ENCODE measurements at places on chromosomes 2 and 18.

DNA sequence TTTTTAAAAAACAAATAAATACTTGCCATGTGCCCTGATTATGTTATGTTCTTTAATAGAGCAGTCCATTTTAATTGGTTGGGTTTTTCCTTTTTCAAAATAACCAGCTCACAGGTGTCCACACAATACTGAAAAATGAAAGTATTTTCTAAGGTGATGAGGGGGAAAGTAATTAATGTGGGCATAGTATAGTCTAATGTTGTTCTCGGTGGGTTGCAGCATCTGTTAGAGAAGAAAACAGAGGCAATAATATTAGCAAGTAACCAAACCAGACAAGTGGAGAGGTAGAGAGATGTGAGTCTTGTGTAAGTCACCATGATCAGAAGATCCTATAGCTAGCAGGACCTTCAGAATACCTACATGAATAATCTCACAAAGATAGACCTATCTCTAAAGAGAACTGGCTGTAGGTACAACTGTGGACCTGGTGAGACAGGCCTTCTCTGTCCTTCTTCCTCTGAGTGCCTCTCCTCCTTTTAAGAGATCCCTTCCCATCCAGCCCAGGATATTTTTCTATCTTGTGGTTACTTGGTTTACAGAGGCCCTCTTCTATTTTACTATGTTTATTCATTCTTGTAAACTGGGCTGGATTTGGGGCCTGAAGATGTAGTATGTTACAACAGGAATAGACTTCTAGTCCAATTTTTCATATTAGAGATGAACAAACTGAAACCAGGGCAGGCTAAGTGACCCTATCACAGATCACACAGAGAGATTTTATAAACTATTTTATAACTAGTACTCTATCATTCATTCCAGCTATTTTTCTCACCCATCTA, 67.1 kb upstream of the MSTN start:
- DNase-seq: no peak

DNA sequence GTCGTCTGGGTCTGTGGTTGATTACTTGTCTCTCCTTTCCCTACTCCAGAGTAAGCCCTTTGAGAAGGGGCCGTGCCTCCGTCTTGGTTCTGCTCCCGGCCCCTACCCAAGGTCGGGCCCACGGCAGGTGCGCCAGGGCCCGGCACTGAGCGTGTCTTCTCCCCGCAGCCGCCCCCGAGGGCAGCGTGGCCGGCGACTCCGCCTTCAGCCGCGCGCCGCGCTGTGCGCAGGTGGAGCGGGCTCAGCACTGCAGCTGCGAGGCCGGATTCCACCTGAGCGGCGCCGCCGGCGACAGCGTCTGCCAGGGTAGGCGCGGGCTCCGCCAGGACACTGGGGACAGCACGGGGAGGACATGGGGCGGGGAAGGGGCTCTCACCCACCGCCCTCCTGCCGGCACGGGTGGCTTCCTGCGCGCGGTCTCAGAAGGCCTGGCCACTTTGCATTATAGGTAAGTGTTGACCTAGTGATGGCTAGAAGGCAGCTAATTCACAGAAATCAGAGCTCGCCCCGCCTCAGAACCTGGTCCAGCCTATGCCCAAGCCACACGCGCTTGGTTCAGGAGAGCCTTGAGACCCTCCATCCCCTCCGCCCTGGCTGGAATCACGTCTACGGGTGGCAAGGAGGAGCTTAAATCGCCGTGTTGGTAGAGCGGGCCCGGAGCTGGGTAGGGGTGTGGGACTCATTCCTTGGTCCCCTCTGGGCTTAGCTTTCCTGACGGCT, 43.5 kb downstream of the FBLN7 start:
- DNase-seq: peak; percentile 81

DNA sequence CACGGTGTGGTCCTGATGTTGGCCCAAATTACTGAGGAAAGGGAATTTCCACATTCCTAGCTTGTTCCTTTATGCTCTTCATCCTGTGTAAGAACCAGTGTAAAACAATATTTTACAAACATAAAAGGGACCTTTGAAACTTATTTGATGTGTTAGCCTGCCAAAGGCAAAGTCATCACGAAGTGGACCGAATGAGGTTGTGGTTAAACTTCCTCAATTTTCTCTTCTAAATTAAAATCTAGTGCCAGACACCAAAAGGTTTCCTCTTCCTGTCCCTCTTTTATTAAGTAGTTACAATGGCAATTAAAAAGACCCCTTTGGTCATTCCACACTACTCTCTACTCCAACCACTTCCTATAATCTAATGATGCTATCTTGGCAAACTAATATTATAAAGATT, 279.8 kb downstream of the AFF3 start:
- no peak for DNase-seq

- no peak for DNase-seq
Measured at GRCh38 chr2:207813942-207814341, 44.2 kb upstream of the FZD5 start.

- no peak for DNase-seq
Measured at GRCh38 chr2:44121899-44122298, 46.8 kb upstream of the PPM1B start.

DNA sequence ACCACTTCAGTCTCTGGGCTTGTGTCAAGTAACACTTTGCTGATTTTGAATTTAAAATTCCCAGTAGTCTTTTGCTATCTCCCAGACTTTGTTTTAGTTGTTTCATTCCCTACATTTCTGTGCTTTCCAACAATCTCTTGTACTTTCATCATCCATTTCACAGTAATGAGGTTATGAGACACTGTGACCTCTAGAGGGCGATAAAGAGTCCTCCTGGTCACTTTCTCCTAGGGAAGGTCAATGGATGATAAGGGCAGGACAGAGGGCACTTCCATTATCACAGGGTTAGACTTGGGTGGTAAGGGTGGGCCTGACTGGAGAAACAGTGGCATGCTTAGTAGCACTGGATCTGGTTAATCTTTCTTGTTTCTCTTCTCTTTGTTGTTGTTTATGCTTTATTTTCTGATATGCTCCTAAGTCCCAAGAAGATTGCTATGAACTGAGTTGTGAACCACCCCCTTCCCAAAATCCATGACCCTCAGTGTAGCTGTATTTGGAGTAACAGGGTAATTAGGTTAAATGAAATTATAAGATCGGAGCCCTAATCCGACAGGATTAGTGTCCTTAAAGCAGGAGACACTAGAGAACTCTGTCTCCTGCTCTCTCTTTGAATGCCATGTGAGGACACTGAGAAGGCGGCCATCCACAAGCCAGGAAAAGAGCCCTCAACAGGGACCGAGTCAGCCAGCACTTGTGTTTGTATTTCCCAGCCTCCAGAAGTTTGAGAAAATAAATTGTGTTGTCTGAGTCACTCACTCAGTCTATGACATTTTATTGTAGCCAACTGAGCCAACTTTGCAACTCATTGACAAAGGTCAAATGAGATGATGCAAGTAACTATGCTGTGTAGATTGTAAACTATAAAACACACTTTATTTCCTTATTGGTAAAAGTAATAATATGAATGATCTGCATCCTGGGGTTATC, 779.2 kb downstream of the CNTNAP5 start:
- peak; percentile 9 for DNase-seq

DNA sequence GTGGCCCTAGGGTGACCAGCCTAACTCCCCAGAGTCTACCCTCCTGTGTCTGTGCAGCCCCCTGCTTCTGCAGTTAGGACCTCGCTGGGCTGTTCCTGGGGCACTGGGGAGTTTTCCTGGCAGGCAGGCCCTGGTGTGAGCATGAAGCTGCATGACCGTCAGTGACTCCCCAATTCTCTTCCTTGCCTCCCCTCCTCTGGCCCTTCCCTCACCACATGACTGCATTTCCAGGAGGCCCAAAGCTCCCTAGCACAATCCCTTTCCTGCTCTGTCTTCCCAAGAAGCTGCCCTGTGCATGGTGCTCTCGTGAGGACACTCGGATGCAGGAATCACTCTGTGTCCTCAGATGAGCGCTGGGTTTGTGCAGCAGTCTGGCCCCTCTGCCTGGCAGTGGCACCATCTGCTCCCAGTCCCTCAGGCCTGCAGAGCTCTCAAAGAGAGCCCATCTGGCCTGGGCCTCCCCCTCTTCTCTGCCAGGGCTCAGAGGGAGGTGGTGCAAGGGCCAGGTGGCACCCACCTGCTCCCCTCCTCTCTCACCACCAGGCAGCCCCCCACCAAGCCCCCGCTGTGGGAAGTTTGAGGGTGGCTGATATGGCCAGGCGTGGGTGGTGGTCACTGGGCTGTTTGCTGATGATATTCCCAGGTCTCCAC, 125.6 kb upstream of the HS6ST1 start:
- DNase-seq: no peak

DNA sequence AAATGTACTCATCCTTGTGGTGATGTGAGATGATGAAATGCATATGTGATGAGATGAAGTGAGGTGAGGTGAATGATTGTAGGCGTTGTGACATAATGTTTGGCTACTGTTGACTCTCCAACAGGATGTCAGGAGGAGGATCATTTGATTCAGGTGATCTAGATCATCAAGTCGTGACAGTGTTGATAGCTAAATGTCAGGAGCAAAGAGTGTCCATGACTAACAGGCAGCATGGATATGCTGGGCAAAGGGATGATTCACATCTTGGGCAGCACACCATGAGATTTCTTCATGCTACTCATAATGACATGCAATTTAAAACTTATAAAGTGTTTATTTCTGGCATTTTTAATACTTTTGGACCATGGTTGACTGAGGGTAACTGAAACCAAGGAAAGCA, 40.2 kb upstream of the UBXN4 start:
- DNase-seq: no peak

DNA sequence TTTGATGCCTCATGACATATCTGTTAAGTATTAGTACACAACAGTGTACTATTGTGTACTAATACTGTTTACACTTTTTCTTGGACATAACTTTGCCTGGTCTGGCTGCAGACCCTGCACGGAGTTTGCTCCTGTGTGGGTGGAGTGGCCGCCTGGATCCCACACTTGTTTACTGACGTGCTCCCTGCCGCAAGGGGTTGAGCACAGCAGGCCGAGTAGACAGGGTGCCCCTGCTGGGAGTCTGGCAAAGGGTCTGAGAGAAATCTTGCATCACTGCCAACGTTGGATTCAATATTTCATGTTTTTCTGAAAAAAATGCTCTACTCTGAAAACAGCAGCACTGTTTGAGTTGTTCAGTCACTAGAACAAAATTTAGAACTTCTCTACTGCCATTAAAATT, 59.0 kb downstream of the PDK1 start:
- no peak for DNase-seq

GRCh38 chr2:20868377-20868776, 45.5 kb upstream of the LDAH start:
- DNase-seq: no peak

- no peak for DNase-seq
Measured at GRCh38 chr2:26396734-26397298, 4.9 kb upstream of the DRC1 start.

- peak; percentile 3 for DNase-seq
Measured at GRCh38 chr18:47050468-47050867, 15.0 kb upstream of the ELOA2 start.

DNA sequence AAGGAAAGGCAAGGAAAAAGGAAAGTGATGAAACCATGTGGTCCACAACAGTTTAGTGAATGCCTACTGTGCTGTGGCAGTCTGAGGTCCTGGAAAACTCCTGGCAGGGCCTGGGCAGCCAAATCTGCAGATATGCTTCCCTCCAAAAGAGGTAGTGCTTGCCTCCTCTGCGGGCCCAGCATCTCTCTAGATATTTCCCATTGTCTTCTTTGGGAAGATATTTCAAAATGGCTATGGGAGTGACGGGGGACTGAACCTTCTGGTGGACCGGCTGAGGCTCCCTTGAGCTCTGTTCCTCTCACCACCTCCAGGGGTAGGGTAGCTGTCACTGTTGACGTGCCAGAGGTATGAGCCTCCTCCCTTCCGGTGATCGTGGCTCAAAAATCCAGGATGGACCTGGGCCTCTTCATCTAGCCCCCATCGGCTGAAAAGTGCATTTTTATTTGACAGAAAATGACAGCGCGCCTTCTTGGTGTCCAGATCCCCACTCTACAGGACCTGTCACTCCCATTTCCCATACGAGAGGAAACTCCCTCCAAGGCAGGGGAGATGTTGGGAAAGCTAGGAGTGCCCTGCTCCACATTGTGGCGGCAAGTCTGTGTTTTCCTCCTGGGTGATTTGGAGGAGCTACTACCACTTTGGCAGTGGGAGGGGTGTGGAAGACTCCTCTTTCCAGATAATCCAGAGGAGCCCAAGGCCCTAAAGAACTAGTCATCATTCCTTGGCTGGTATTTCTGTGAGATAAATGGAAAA, 9.4 kb upstream of the PAX3 start:
- no peak for DNase-seq

- DNase-seq: no peak
Measured at GRCh38 chr2:187274146-187274545, 173.9 kb downstream of the CALCRL start.

DNA sequence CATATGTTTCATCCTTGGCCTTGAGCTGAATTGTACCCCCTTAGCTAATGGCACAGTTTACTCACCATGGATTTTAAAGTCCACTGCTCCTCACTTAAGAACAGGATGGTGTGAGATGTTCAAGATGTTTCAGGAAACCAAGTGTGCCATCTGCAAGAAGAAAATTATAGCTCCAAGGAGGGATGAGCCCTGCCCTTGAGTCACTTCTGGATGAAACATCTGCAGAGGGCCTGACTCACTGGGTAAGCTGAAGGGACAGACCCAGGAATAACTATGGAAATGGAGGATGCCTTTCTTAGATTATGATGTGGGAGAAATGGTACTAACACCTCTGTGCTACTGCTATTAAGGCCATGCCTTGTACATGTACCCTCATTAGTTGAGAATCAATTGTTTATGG, 6.4 kb downstream of the MARS2 start:
- DNase-seq: no peak

DNA sequence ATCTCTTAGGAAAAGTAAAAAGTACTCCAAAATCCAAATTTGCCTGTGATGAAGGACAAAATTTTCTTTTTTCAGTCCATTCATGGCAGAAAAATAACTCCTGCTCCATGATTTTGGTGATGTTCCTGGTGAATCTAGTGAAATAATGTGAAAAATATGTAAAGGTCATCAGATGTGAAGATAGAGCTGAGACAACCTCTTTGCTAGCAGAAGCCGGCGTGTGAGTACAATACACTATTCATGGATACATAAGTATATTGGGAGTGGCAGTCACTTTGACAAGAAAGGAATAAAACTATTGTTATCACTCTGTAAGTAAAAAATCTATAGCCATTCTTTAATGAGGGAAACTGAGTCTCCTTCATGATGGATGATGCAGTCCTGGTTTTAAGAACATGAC, 6.3 kb upstream of the SLC1A4 start:
- DNase-seq: no peak

Measured in NCI-H345 (cell line).